ENCODE measurements at places on chromosomes 16 and 17.

GRCh38 chr16:84414789-84415326, 46.5 kb downstream of the ATP2C2 start:
- DNase-seq, result no peak

DNA sequence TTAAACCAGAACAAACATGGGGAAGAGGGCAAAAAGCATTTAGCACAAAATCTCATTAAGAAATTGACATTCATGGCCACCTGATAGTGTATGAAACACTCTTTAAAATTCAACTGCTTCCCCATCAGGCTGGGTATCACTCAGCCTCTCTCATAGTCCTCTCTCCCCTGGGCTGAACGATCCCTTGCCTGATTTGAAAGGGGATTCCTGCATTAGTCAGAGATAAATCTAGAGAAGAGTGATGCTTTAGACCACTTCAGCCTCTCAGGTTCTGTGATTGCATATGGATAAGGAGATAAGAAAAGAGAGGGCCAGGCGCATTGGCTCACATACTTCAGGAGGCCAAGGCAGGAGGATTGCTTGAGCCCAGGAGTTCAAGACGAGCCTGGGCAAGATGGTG, 280.0 kb downstream of the SOX9 start:
- no peak for DNase-seq

DNA sequence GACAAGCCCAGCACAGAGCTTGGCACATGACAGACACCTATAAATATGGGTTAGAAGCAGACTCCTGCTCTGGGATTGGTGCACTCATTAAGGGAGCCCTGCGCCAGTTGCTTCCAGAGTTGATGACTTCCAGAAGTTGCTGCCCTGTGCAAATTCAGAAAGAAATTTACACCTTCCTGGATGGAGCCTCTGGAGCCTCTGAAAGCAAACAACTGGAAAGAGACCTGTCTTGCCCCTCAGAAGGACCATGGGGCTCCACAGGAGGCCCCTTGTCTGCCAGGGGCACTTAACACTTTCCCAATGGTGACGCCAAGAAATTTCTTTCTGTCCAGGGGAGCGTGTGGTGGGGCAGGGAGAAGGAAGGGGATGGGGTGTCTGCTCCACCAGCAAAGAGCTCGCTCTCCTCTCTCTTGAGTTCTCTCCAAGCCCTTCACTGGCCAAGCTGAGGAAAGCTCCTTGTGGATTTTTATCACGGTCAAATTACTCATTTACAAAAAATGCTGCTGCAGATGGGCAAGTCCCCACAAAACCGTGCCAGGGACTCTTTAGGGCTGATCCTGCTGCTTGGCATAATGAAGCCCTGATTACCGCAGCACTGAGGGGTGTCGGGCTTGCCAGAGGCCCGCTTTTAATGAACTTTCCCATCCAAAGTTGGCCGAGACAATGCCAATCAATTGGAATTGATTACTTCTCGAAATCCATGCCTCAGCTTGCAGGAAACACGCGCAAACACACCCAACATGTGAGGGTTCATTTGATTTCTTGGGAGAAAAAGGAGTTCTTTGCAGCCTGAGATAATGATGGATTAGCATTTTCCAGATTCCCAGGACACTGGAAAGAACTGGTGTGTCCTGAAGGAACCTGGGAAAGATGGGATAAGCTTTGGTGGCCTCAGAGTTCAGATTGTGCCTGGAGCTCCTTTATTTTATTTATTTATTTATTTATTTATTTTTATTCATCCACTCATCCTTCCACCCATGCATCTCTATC, 583.6 kb upstream of the CDH5 start:
- no peak for DNase-seq

- peak; percentile 47 for DNase-seq
Measured at GRCh38 chr16:48164907-48165715, 9.3 kb upstream of the ABCC12 start.

- DNase-seq, result no peak
Measured at GRCh38 chr16:3988824-3989223, 108.3 kb upstream of the CREBBP start.

- no peak for DNase-seq
Measured at GRCh38 chr16:12497526-12497925, 306.2 kb downstream of the CPPED1 start.

- DNase-seq, result no peak
Measured at GRCh38 chr17:3865176-3865575, 19.1 kb upstream of the NCBP3 start.

- DNase-seq, result peak; percentile 96
Measured at GRCh38 chr16:50152807-50153595, at the start of gene TENT4B. Gene TENT4B (plus strand): TSS chr16:50153306. CDS start chr16:50153622, 316 bp downstream.

DNA sequence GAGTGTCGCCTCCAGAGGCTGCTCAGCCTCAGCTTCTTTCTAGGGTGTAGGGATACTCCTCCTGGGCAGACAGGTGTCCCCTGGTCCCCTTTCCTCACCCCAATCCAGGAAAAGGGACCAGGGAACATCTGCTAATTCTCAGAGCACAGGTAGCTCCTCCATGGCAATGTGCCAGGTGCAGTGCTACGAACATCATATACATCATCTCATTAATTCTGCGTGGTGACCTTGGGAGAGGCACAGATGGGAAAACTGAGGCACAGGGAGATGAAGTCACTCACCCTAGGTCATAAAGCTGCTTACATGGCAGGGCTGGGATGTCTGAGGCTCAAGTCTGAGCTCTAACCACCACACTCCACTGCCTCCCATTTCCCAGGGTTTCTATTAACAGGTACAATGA, 11.7 kb downstream of the HDAC5 start:
- DNase-seq, result no peak

DNA sequence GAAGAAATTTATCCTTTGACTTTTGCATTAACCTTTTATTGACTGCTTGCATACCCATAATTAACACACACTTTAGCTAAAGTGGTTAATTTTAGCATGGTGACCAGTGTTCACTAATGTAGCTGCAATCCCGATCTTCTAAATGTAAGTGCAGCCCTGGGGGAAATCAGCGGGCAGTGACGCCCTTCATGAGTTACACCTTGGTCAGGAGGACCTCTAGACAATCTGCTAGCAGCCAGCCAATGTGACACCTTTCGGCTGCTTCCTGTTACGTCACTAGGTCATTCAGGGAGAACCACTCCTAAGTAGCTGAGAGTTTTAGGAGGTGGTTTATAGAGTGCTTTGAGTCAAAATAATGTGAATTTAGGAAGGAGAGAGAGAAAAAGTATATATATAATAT, 180.5 kb downstream of the IRX3 start:
- peak; percentile 3 for DNase-seq

- DNase-seq, result no peak
Measured at GRCh38 chr17:27567563-27567859, 63.5 kb upstream of the LGALS9 start.

- DNase-seq, result no peak
Measured at GRCh38 chr17:8101721-8102120, 14.2 kb upstream of the ALOX12B start.

- no peak for DNase-seq
Measured at GRCh38 chr16:85126705-85127378, 14.6 kb upstream of the CIBAR2 start.

GRCh38 chr17:63514477-63514876, 8.7 kb upstream of the KCNH6 start:
- no peak for DNase-seq

- no peak for DNase-seq
Measured at GRCh38 chr17:28495635-28496034, 10.5 kb upstream of the FOXN1 start.

DNA sequence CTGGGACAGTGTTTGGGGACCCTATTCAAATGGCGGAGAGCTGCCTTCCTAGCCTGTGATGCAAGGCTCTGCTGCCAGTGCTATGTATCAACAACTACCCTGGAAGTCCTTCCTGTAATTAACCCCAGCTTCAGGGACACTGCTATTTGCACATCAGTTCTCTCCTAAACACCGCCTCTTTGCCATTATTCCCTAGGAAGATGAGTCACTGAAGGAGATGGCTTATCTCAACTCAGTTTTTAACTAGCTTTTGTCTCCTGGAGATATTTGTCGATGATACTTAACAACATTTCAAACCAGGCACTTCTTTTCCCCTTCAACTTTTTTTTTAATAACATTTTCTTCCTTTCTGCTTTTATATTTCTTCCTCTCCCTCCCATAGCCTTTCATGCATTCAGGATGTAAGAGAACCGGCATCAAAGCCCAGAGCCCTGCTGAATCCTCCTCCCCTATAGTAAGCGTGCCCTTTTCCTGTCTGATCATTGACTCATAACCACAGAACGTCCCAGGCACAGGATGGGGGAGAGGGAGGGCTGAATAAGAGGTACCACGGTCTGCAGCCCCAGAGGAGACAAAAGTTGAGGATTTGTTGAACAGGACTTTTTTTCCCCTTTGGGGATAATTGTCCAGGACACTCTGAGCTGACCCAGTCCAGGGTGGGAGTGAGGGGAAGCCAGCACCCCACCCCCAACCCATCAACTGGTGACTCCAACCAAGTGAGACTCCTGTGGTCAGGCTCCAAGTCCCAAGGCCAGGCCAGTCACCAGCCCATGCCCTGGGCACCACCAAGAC, 387.8 kb upstream of the SALL1 start:
- no peak for DNase-seq

DNA sequence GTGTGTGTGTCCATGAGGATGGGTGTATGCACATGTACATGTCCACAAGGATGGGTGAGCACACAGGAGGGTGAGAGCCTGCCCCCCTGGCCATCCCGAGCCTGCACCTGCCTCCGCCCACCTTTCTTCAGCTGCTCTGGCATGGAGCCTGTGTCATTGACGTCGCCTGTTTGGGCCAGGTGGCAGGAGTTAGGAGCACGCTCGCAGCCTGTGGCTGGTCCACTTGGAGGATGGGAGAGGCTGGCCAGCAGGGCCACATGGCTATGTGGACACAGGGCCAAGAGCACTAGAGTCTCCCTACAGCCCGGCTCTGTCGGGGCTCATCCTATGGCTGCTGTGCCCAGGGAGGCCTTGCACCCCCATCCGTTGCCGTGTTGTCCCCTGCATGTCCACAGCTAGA, 21.4 kb downstream of the BAHCC1 start:
- DNase-seq, result no peak

DNA sequence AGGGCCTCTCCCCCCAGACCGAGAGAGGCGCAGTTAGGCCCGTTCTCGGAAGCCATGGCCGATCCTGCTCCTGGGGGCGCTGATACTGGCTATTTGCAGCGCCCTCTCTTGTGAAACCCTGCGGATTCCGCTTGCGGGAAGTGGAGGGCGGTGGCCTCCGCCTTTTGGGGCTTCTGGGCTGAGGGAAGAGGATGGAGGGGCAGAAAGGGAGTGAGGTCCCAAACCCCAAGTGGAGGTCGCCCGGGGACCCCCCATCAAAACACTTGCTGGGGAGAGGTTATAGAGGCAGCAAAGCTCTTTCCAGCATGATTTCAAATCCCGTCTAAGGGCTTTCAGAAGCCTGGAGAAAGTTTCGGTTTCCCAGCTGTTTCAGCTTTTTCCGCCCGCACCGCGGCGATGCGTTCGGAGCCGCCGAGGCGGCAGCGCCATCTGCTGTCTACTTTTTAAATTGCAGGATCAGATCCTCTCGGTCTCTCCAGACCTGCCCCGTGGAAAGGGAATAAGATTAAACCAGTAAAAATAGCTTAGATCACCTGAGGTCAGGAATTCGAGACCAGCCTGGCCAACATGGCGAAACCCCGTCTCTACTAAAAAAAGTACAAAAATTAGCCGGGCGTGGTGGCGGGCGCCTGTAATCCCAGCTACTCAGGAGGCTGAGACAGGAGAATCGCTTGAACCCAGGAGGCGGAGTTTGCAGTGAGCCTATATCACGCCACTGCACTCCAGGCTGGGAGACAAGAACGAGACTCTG, 15.8 kb downstream of the SNX20 start:
- DNase-seq, result peak; percentile 81

GRCh38 chr16:11258553-11259492, 2.8 kb upstream of the SOCS1 start:
- peak; percentile 53 for DNase-seq

- no peak for DNase-seq
Measured at GRCh38 chr17:79465011-79465680, 145.7 kb downstream of the RBFOX3 start.

GRCh38 chr17:58311429-58311894, 17.1 kb downstream of the TSPOAP1 start:
- DNase-seq, result no peak

DNA sequence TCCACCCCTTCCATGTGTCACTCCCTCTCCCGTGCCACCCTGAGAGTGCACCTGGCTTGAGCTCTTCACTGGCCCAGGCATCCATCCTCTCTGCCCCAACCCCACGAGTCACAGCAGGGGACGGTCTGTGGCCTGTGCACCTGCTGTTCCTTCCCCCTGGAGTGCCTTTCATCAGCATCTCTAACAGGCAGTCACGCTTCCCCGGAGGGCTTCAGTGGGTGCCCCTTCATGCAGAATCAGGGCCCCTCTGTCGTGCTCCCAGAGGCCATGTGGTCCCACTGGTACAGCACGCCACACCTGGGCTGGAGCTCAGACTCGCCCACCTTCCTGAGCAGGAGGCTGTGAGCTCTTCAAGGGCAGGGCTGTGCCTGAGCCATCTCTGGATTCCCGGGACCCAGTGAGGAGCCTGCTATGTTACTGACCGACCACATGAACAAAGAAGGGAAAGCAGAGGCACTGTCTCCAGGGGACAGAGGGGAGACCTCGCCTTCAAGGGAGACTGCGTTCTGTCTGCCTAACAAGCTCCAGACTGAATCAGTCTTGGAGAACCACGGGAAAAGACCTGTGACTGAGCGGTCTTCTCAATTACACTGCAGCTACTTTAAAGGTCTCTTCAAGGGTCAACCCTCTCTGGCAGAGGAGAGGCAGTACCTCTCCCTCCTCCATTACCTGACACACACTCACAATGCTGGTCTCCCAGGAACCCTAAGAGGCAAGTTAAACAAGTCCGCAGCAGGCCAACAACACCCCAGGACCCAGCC, 78.8 kb upstream of the DOC2B start:
- DNase-seq, result no peak

DNA sequence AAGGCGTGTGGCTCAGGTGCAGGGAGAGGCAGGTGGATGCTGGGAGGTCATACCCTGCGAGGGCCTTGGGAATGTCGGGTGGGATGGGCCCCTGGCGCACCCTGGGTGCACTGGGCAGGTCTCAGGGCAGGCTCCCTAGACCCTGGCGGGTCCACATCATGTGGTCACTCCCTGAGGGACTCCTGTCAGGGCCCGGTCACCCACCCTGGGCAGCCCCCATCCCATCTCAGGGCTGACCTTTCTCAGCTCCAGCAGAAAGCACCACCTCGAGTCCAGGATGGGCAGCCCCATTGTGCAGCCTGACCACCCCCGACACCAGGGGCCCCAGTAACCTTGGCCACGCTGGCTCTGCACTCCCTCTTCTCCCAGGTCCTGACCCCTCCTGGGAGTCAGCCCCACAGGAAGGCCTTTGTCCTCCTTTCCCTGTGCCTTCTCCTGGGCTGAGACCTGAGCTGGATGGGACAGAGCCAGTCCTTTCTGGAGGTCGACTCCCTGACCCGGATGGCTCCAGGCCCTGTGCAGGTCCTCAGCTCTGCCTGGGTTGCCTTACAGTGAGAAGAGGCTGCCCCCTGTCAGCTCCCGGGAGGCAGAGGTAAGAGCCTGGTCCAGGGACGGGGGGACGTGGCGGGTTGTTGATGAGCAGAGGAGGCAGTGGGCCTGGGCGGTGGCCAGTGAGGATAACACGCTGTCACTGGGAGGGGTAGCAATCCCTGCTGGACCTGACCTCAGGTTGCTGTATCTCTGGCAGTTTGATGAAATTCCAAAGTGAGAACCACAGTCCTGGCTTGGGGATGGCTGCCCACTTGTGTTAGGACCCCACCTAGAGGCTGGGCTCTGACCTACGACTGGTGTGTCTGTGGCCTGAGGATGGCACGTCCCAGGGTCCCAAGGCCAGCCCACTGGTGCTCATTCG, 77.9 kb downstream of the GOSR1 start:
- DNase-seq, result no peak

GRCh38 chr16:55015181-55015913, 84.7 kb downstream of the IRX5 start:
- no peak for DNase-seq

- no peak for DNase-seq
Measured at GRCh38 chr16:77383606-77384187, 51.1 kb downstream of the ADAMTS18 start.
